ENCODE measurements at places on chromosomes 1 and 21. TPM values are rescaled to one million over a fixed set of nuclear protein-coding genes. Genes with fewer than 3 reads are reported as not detected.

Gene AMY1C
- total RNA-seq, result not detected

Gene NPPB
- total RNA-seq, result not detected

Gene COL9A2
- total RNA-seq, result 3.0 TPM

Gene CFHR2
- not detected for total RNA-seq

Gene LIN9
- 1.5 TPM for total RNA-seq

Gene VCAM1
- total RNA-seq, result not detected

Gene PDPN
- total RNA-seq, result not detected

Gene S100A16
- total RNA-seq, result not detected

Gene C1orf94
- total RNA-seq, result not detected

Gene ANGPTL3
- not detected for total RNA-seq

Gene FAM163A
- 0.17 TPM for total RNA-seq

Gene CCDC181
- total RNA-seq, result not detected

Measured in CD4-positive, alpha-beta T cell (primary cell).